ENCODE measurements at places on chromosomes 11 and 22. TPM values are rescaled to one million over a fixed set of nuclear protein-coding genes. Genes with fewer than 3 reads are reported as not detected.

The POU2AF1 gene
- under 0.01 TPM for total RNA-seq

The SLC22A25 gene
- total RNA-seq, result not detected

The ZNF70 gene
- total RNA-seq, result 4.0 TPM

The BIK gene
- total RNA-seq, result 0.69 TPM

The BCO2 gene
- total RNA-seq, result 1.5 TPM

The SLC2A11 gene
- 6.0 TPM for total RNA-seq

The SAC3D1 gene
- total RNA-seq, result 17.7 TPM

The PLEKHA7 gene
- 0.15 TPM for total RNA-seq

Measured in melanocyte of skin (primary cell).